ENCODE measurements at places on chromosomes 16 and 17.

DNA sequence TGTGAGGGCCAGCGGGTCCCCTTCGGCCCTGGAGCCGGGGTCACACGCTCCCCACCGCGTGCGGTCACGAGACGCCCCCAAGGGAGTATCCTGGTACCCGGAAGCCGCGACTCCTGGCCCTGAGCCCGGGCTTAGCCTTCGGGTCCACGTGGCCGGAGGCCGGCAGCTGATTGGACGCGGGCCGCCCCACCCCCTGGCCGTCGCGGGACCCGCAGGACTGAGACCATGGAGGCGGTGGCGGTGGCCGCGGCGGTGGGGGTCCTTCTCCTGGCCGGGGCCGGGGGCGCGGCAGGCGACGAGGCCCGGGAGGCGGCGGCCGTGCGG is at the start of gene NAGLU:
TSS of gene NAGLU (plus strand) at position 194 of the 324 bp plus-strand sequence. CDS start at position 226, 32 bp downstream.
- peak; percentile 81 for DNase-seq

DNA sequence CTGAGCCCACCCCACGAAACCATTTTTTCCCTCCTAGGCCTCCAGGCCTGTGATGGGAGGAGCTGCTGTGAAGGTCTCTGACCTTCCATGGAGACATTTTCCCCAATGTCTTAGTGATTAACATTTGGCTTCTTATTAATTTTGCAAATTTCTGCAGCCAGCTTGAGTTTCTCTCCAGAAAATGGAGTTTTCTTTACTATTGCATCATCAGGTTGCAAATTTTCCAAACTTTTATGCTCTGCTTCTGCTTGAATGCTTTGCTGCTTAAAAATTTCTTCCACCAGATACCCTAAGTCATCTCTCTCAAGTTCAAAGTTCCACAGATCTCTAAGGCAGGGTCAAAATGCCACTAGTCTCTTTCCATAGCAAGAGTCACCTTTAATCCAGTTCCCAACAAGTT is 12.9 kb upstream of the MYH4 start:
- DNase-seq = no peak

- DNase-seq = no peak
Measured at GRCh38 chr16:89549007-89549700, 11.3 kb upstream of the RPL13 start.

DNA sequence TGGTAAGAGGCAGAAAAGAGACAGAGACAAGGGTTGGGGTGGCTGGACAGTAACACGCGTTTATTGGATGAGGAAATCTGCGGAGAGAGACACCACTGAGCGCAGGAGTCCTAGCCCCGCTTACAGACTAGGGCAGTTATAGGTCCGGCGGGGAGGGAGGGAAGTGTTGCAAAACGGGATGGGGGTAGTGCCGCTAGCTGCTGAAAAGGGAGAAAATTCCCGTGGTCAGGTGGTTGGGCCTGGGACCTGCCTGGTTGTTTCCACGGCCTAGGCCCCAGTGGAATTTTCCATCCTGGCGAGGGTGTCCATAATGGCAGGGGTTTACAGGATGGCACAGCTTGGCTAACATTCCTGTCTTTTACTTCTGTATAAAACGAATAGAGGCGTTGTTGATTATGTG is 5.5 kb upstream of the CPHXL2 start:
- no peak for DNase-seq

DNA sequence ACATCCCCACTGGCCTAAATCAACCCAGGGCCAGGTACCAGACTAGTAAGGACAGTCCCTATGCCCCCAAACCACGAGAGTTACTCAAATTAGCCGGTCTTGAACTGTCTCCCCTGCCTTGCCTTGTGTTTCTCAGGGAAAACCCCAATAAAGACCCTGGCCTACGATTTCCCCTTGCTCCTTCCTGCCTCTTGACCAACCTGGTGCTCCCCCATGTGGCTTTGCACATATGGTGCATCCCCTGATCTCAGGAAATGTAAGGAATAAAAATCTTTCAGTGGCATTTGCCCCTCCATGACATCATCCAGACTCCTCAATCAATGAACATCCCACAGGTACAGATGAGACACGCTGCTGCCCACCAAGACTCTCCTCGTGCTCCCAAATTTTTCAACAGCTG is 87.9 kb downstream of the ZNF18 start:
- no peak for DNase-seq

GRCh38 chr17:55705847-55706246 is 16.8 kb downstream of the TMEM100 start:
- DNase-seq = no peak

GRCh38 chr16:85422632-85423550 is 190.2 kb upstream of the GSE1 start:
- DNase-seq = no peak

DNA sequence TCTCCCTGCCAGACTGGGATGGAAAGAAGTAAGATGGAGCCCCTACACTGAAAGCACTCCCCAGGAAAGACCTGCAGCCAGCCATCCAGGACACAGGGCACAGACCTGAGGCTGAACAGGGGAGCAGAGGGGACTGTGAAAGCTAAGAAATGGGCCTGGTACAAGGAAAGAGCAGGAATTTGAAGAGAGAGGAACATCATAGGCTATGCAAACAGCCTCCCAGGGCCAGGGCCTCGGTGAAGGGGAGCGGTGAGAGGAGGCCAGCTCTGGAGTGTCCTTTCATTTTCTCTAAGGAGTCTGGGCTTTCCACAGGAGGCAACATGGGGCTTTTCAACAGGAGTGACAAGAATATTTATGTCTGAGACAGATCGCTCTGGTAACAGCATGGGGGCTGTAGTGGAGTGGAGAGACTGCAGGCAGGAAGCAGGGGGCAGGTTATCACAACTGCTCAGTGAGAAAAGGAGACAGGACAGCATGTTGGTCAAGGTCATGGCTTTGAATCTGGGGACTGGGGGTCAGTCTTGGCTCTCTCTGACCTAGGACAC is 50.1 kb downstream of the TOM1L2 start:
- no peak for DNase-seq

DNA sequence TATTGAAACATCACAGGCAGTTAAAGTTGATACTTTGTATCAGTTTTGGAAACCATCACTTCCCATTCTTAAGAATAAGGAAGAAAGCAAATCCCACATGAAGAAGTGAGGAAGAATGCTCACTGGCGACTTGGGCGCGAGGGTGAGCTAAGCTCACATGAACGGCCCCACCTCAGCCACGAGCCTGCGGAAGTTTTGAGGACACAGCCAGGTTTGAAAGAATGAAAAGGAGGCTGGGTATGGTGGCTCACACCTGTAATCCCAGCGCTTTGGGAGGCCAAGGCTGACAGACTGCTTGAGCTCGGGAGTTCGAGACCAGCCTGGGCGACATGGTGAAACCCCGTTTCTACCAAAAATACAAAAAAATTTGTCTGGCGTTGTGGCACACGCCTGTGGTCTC is 110.3 kb upstream of the CHMP6 start:
- DNase-seq = no peak

GRCh38 chr17:67995570-67996263 is 552 bp downstream of the C17orf58 start:
- DNase-seq = no peak

DNA sequence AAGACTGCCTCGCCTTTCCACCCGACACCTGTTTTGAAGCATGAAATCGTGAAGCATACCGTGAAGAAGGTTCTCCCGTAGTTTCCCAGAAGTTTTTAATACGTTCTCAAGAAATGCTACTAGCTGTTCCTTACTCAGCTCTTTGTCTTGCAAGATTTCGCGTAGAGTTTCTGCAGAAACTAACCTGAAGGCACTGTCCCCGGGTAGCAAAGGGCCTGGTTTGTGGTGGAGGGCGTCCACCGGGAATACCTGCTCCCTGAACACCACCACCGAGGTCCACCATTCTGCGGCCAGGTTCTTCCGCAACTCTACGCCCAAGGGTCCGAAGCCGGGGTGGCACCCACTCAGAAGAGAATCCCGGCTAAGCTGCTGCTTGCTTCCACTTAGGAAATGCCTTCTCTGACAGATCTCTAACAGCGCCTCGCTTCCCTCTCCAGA is 487 bp downstream of the POLG2 start:
- no peak for DNase-seq

DNA sequence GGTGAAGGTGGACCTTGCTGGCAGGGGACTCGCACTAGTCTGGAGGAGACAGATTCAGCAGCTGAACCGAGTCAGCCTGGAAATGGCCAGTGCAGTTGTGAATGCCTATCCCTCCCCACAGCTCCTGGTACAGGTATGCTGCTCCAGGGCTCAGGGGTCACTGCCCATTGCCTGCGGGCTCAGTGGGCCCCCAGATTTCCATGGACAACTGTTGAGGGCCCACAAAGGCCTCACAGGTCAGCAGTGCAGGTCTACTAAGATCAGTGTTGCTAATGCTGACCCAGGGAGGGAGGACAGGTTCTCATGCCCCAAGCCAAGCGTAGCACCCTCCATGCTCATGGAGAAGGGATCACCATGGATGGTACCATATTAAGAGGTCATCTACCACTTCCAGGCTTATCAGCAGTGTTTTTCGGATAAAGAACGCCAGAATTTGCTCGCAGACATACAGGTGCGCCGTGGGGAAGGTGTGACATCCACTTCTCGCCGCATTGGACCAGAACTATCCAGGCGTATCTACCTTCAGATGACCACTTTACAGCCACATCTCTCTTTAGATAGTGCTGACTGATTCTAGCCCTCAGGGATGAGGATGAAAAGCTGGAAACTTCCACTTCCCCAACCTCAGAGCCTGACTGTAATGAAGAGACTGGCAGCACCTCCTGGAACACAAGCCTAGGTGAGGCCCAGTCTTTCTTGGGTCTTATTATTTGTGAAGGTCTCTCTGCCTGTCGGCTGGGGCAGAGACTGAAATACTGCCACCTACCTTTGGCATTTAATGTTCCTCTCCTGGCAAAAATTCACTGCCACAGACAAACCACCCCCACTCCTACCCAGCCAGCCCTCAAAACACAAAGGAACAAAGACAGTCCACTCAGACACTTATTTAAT is 7.6 kb downstream of the EME1 start:
- DNase-seq = no peak

DNA sequence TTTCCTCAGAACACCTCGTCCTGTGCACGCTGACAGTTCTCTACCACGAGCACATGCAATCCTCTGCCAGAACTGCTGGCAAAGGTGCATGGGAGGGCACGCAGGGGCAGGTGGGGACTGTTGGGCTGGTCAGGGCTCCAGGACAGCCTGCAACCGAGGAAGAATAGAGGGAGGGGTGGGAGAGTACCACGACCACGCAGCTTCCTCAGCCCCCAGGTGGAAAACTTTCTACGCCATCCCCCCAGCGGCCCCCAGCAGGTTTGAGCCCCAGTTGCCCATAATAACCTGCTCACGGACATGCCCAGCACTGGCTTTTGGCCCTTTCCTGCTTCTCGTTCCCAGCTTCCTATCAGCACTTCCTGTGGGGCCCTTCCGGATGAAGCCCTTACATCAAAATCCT is 199.3 kb downstream of the C16orf95 start:
- no peak for DNase-seq

GRCh38 chr17:78492116-78492799 is 84.9 kb downstream of the DNAH17 start:
- DNase-seq = no peak

DNA sequence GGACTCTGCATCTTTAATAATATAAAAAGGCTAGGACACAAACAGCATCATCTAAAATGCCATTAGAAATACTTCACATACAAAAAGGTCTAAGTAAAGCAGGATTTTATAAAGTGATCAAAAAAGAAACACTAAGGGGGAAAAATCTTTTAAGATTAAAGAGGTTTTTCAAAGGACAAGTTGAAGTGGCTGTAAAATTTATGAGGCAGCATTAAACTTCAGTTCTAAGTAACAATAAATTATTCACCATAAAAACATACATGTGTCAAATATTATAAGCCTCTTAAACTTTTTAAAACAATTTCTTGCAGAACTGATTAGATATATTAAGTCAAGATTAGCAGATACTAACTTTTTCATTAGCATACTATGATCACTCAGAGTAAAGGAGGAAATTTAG is 20.8 kb downstream of the CEP112 start:
- no peak for DNase-seq

DNA sequence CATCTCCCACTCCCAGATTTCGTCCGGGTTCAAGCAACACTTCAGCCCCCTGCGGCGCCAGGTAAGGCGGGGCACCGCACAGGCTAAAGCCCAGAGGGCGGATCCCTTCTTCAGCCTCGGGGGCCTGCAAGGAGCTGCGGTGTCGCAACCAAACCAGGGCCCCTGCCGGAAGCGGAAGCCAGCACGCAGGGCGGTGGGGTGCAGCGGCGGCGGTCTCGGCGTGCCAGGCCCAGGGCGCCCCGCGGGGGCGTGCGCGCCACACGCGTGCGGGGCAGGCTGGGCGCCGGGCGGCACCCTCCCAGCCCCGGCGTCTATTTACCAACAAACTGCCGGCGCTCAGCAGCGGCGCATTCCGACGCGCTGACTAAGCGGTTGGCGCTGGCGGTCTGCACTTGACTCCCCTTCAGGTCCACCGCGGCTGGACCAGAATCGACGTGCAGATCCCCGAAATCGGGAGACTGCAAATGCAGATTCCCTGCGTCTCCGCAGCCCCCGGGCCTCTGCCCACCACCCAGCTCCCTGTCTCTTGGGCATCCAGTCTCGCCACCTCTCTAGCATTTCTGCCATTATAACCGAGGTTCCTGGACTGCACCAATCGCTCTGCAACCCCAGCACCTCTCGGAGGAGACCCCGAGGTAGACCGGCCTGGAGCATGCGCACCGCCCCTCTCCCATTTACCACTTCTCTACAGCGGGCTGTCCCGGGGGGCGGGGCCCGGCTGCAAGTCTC is 421 bp upstream of the DLX4 start:
- peak; percentile 66 for DNase-seq

GRCh38 chr16:66834746-66835145 is 4.0 kb upstream of the NAE1 start:
- DNase-seq = no peak

DNA sequence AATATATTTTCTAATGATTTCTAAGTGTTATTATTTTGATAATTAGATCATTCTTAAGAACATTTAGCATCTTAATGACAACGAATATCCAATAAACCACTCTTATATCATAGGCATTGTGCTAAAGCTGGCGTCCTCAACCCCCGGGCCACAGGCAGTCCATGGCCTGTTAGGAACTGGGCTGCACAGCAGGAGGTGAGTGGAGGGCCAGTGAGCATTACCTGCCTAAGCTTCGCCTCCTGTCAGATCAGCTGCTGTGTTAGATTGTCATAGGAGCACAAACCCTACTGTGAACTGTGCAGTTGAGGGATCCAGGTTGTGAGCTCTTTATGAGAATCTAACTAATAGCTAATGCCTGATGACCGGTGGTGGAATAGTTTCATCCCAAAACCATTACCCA is 3.7 kb downstream of the DUXB start:
- no peak for DNase-seq

GRCh38 chr16:58047557-58048348 is 22.2 kb downstream of the MMP15 start:
- DNase-seq = no peak
